ENCODE measurements at places on chromosomes 2 and 18. TPM values are rescaled to one million over a fixed set of nuclear protein-coding genes. Genes with fewer than 3 reads are reported as not detected.

CHRND gene
- total RNA-seq: not detected

ASB18 gene
- not detected for total RNA-seq

DLGAP1 gene
- total RNA-seq: not detected

GPD2 gene
- 10.9 TPM for total RNA-seq

SERPINB13 gene
- total RNA-seq: not detected

FEV gene
- total RNA-seq: not detected

NEU4 gene
- not detected for total RNA-seq

PLEKHH2 gene
- total RNA-seq: 1.8 TPM

DSC2 gene
- total RNA-seq: not detected

LHCGR gene
- not detected for total RNA-seq

MERTK gene
- 0.64 TPM for total RNA-seq

ZNF512 gene
- total RNA-seq: 29.8 TPM

EVX2 gene
- total RNA-seq: not detected

HOXD12 gene
- not detected for total RNA-seq

ADD2 gene
- 0.05 TPM for total RNA-seq

TUBA3E gene
- not detected for total RNA-seq

UGT1A4 gene
- 0.34 TPM for total RNA-seq

NYAP2 gene
- total RNA-seq: not detected

FSHR gene
- total RNA-seq: not detected

All from cardiac ventricle fibroblast (primary cell).